ENCODE measurements at places on chromosomes 16 and 17.
A peak's percentile ranks its signal among the peaks of the same experiment; 100 is the strongest.

DNA sequence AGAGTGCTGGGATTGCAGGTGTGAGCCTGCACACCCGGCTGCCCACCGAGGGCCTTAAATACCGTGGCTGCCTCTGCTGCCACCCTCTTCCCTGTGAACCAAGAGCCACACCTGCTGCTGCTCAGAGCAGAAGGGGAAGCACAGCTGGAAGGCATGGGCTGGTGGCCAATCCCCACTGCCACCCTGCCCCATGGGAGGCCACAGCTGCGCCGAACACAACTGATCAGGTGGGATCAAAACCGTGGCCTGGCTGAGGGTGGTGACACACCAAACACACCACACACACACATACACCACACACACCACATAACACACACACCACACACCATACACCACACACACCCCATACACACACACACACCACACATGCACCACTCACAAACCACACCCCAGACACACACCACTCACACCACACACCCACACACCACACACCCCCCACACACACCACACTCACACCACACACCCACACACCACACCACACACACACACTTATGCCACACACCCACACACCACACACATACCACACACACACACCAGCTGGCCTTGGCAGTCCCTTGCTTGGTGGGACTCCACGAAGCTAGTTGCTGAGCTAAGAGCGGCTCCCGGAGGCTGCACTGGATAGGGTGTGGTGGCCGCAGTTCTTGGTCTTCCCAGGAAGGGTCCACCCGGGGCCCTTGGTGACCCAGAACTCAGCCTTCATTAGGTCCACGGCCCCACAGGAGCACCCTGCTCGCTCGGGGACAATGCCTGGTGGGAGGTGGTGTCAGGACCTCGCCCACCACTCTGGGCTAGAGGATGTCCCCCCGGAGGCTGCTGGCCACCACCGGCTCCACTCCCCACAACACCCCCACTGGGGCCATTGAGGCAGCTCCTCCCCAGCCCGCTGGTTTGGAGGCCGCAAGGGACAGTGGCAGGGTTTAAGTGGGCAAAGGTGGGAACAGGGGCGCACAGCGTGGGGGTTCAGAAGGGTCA lies 14.9 kb downstream of the CEP131 start:
- DNase-seq, result no peak

DNA sequence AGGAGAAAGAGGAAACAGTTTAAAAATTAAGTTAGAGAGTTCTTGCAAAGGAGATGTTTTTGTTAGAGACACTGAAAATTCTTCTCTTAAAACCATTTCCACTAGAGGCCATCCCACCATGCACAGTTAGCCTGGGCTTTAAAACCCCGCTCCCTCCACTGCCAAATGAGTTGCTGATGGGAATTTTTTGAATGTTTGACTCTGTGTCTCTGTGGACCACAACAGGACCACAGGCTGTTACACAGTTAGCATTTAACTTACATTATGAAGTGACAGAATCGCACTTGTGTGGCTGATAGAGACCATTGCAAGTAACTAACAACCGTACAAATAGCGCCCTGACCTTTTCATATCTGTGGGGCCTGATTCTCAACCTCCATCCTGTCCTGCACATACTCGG lies 74.7 kb upstream of the TBX2 start:
- no peak for DNase-seq

- no peak for DNase-seq
These were observed 7.3 kb upstream of the MC1R start for GRCh38 chr16:89911375-89911774.

GRCh38 chr17:45828582-45829133 lies 16.0 kb upstream of the SPPL2C start:
- no peak for DNase-seq

- no peak for DNase-seq
These were observed 114.2 kb downstream of the METRNL start for GRCh38 chr17:83193336-83194185.

GRCh38 chr16:71540-72401 lies 660 bp downstream of the RHBDF1 start:
- no peak for DNase-seq

DNA sequence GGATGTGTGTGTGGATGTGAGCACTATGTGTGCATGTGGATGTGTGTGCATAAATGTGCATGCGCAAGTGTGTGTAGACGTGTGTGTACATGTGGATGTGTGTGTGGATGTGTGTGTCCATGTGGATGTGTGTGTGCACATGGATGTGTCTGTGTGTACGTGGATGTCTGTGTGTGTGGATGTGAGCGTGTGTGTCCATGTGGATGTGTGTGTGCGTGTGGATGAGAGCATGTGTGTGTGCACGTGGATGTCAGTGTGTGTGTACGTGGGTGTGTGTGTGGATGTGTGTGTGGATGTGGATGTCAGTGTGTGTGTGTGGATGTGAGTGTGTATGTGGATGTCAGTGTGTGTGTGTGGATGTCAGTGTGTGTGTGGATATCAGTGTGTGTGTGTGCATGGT lies 63.6 kb upstream of the DOC2B start:
- DNase-seq, result no peak

GRCh38 chr16:58198803-58199411 lies 1.0 kb upstream of the CSNK2A2 start:
- DNase-seq, result no peak

DNA sequence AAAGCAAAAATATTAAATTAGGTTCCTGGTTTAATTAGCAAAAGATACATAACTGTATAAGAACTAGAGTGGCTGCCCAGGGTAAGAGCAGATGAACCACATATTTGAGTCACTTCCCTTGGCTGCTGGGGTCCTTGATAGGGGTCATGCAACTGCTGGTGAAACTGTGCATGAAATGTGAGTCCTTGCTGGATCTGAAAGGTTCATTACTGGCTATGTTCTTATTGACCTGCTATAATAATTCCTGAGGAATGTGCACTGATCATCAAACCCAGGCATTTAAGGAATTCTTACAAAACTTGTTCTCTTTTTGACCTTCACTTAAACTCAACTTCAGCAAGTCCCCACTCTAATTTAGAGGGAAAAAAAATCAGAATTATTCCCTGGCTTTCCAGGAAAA lies 183.4 kb downstream of the ZNF18 start:
- DNase-seq, result no peak

- no peak for DNase-seq
These were observed 119.1 kb upstream of the XYLT1 start for GRCh38 chr16:17589898-17590297.

DNA sequence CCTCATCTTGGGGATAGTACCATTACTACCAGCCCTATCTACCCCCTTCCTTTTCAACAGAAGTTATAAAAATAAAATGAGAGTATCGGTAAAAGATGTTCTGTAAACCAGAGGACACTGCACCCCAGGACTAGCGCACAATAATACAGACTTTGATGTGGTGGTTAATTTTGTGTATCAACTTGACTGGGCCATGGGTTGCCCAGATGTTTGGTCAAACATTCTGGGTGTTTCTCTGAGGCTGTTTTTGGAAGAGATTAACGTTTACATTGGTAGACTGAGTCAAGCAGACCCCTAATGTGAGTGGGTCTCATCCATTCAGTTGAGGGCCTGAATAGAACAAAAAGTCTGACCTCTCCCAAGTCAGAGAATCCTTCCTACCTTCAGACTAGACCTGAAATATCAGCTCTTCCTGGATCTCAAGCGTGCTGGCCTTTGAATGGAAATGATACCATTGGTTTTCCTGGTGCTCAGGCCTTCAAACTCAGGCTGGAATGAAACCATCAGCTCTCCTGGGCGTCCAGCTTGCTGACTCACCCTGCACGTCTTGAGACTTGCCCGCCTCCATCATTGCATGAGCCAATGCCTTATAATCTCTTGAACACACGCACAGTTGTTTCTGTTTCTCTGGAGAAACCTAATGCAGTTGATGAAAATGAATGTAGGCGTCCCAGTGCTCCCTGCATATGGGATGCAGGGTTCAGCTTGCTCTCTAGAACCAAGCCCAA lies 10.1 kb downstream of the MRM1 start:
- DNase-seq, result peak; percentile 29

DNA sequence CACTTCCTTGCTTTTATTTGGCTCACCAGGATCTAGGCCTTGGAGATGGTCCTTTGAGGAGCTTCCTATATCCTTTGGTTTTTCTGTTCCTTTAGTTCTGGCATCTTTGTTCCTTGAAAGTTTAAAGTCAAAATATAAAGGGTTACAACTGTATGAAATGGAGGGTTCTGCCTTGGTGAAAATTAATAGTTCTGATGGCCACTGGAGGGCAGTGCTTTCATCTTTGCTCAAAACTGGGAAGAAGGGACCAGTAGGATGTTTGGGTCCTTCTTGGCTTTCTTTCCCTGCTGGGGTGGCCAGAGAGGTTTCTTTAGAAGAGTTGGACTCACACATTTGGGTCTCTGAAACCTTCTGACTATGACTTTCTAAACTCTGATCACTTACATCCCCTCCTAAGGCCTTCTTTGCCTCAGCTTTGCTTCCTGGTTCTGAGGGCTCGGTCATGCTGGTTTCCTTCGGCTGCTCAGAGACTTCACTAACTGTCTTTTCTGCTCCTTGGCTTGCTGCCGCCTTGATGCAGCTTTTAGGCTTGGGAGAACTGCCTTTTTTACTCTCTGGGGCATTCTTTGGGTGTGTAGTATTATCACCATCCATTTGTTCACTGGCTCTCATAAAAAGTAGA lies 10.9 kb upstream of the ITGA2B start:
- DNase-seq, result no peak

GRCh38 chr17:63512896-63513644 lies 10.1 kb upstream of the KCNH6 start:
- DNase-seq, result no peak

DNA sequence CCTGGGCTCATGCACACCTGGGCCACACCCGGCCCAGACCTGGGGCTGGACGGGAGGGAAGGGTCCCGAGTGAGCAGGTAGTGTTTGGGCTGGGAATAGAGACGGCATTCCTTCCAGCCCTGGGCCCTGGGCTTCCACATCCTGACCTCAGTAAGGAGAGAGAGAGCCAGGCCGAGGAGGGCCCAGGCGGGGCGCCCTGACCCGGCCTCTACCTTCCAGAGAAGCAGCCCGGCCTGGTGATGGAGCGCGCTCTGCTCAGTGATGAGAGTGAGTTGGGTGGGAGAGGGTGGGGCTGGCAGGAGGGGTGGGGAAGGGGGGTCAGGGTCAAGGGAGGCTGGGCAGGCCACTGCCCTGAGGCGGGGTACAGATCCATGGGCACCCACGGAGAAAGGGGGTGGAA lies 13.6 kb upstream of the MYO15B start:
- DNase-seq, result no peak

DNA sequence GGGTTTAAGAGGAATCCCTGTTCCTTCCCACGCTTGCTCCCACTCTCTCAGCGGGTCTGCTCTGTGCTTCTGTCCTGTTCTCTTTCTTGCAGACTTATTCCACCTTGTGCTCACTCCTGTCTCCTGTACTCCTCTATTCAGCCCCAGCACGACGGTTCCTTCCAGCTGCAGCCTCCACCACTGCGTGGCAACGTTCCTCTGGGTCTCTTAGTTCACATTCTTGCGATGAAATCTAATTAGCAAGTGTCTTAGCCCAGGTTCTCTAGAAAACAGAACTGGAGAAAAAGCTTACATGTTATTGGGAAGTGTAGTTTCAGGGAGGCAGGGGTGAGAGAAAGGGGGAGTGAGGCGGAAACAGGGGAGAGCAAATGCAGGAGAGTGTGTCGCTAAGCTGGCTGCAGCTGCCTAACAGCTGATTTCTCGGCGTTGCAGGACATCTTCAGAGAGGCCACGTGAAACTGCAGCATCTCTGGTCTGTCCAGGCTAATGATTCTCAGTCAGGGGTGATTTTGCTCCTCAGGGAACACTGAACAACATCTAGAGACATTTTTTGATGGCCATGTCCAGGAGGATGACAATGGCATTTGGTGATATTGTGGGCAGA lies 213.2 kb upstream of the NLRP1 start:
- DNase-seq, result no peak

DNA sequence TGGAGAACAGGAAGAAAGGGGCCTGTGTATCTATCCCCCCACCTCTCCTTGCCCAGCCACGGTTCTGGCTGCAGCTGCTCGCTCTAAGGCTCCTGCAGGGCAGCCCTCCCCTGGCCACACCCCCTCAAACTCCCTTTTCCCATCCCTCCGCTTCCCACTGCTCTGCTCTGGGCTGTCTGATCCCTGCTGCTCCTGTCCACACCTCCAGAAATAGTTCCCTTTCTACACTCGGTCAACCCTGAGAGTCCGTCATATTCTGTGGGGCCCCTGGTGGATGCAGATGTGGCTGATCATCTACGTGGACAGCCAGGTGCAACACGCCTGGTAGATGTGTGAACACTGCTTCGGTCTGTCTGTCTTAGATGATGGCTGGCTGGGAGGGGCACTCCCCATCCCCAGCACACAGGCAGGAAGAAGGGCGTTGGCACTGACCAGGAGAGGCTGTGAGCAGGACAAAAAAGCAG lies 19.3 kb upstream of the KRT19 start:
- no peak for DNase-seq

GRCh38 chr16:3023415-3023668 lies 400 bp downstream of the HCFC1R1 start:
- DNase-seq, result no peak

- DNase-seq, result no peak
These were observed 883 bp upstream of the TAF15 start for GRCh38 chr17:35808240-35808961.

DNA sequence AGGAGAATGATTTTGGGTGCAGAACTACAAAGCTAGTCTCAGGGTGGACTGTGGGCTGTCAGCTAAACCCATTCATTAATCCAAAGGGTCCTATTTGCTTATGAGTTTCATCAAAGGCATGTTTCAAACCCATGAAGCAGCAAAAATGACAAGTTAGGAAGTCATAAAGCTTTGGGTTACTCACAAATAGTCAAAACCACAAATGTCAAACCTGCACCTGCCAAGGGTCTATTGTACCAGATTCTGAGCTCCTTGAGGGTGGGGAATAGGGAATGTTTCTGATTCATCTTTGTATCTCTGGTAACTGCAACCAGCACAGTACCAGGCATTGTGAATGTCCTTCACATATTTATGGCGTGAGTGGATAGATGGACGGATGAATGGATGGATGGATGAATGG lies 317.7 kb downstream of the MAF start:
- no peak for DNase-seq

- DNase-seq, result no peak
These were observed 197.1 kb upstream of the RPL38 start for GRCh38 chr17:74006371-74006770.

DNA sequence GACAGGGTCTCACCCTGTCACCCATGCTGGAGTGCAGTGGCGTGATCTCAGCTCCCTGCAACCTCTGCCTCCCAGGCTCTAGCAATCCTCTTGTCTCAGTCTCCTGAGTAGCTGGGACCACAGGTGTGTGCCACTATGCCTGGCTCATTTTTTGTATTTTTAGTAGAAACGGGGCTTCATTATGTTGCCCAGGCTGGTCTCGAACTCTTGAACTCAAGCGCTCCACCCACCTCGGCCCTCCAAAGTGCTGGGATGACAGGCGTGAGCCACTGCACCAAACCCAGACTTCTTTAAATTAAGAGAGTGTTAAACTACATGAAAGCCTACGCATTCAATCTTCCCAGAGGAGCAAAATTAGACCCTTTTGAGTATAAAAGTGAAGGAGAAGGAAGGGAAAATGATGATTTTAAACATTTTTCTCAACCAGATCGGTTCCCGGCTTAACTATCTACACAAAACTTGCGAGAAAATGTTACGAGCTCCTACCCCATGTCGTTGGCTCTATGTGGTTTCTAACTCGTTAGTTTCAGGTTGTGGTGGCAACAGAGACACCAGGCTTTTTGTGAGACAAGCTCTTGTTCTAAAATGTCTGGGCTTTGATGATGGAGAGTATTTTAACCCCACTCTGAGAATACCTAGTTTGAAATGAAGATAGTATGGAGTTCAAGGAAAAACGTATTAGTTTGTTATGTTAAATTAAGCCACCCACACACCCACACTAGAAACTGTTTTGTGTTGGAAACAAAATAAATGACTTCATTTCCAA lies 26.3 kb downstream of the STAT5B start:
- DNase-seq, result no peak

All from inflammatory macrophage treated with lipopolysaccharide for 1 hour (primary cell).